ENCODE measurements at places on chromosomes 1 and 21. TPM values are rescaled to one million over a fixed set of nuclear protein-coding genes. Genes with fewer than 3 reads are reported as not detected.

The RIMKLA gene
- total RNA-seq = not detected

The IFI44L gene
- total RNA-seq = 19.5 TPM

The ERICH3 gene
- total RNA-seq = not detected

The LCE1E gene
- total RNA-seq = not detected

- peak overlapping the region; percentile 97 for H3K4me3 ChIP-seq
- peak overlapping the region; percentile 33 for H3K27ac ChIP-seq
- peaks cover 45% of the 10 kb centered on the region for H3K4me1 ChIP-seq
- no peaks in the 10 kb centered on the region for H3K27me3 ChIP-seq
- peaks cover 17% of the 10 kb centered on the region for H3K36me3 ChIP-seq
These were observed 829 bp downstream of the PEA15 start for GRCh38 chr1:160206036-160206389.

- H3K4me3 ChIP-seq = no peak overlapping the region
- H3K27me3 ChIP-seq = no peaks in the 10 kb centered on the region
- no peaks in the 10 kb centered on the region for H3K4me1 ChIP-seq
- DNase-seq = no peak
- no peak overlapping the region for H3K27ac ChIP-seq
- no peaks in the 10 kb centered on the region for H3K36me3 ChIP-seq
These were observed 98.1 kb upstream of the CXADR start for GRCh38 chr21:17414766-17415165.

- peaks cover 27% of the 10 kb centered on the region for H3K4me1 ChIP-seq
- peaks cover 10% of the 10 kb centered on the region for H3K36me3 ChIP-seq
These were observed 68.5 kb downstream of the OBSCN start for GRCh38 chr1:228276174-228276831.

- no peak overlapping the region for H3K4me3 ChIP-seq
- no peak for DNase-seq
- peaks cover 35% of the 10 kb centered on the region for H3K36me3 ChIP-seq
- H3K27ac ChIP-seq = no peak overlapping the region
These were observed 27.3 kb downstream of the AGMAT start for GRCh38 chr1:15557594-15557993.

- no peaks in the 10 kb centered on the region for H3K4me1 ChIP-seq
- H3K27ac ChIP-seq = no peak overlapping the region
- no peaks in the 10 kb centered on the region for H3K27me3 ChIP-seq
- H3K36me3 ChIP-seq = no peaks in the 10 kb centered on the region
- no peak for DNase-seq
These were observed 335.0 kb upstream of the GREM2 start for GRCh38 chr1:240946926-240947325.

- H3K4me1 ChIP-seq = no peaks in the 10 kb centered on the region
- H3K4me3 ChIP-seq = no peak overlapping the region
- H3K36me3 ChIP-seq = no peaks in the 10 kb centered on the region
- no peak for DNase-seq
These were observed 6.5 kb downstream of the RHEX start for GRCh38 chr1:206059355-206059915.

DNA sequence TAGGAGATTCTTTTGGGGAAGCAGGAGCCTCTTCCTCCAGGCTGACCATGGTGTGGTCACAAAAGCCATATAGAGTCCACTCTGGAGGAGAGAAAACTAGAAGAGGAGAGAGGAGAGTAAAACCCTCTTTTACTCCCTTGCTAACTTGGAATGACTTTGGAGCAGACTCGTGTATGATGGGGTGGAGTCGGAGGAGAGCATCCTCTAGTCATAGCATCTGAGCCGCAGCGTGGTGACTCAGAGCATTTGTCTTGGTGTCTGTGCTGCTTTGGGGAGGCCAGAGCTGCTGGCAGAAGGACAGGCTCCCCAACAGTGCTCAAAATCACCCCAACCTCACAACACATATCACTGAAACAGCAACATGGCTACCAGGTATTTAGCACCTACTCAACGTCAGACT lies 11.1 kb downstream of the HTR6 start:
- no peak for DNase-seq
- H3K36me3 ChIP-seq = peaks cover 2% of the 10 kb centered on the region
- no peak overlapping the region for H3K27ac ChIP-seq
- H3K27me3 ChIP-seq = peaks cover 8% of the 10 kb centered on the region

GRCh38 chr21:44845418-44846223 lies 27.8 kb upstream of the SUMO3 start:
- no peak overlapping the region for H3K27ac ChIP-seq
- peaks cover 19% of the 10 kb centered on the region for H3K36me3 ChIP-seq
- no peaks in the 10 kb centered on the region for H3K27me3 ChIP-seq
- peaks cover 25% of the 10 kb centered on the region for H3K4me1 ChIP-seq
- DNase-seq = peak; percentile 35

Measured in CD4-positive, alpha-beta T cell (primary cell).